Stimulated activated CD8-positive, alpha-beta memory T cell treated with anti-CD3 and anti-CD28 coated beads, Interleukin-4, amount 100 ng/mL, for 4 hours (primary cell): ENCODE measurements at places on chromosomes 4 and X.

GRCh38 chrX:112066813-112067212, 15.8 kb downstream of the TRPC5 start:
- no peak for DNase-seq

DNA sequence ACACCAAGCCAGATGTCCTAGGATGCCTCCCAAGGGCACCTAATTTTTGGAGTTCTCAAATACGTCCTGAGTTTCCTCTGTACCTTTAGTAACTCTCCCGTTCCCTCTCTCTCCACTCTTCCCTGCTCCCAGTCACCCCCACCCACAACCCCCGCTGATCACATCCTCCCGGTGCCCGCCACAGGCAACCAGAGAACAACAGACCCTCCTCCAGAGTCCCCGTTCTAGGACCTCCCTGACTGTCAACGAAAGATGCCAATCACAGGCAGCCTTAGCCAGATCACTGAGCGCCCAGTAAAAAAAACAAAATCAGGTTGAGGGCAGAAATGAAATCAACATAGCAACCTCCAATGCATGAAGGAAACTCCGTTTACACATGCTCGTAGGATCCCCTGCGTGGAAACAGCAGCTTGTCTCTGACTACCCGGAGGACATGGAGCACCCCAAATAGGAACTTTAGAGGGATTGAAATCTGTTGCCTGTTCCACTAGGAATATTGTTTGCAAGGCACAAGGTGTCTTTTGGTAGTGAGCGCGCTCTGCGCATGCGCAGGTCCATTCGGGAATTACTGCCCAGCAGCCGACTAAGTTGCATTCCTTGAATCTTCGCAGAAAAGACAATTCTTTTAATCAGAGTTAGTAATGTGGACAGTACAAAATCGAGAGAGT, at the start of gene GABRB1:
Gene GABRB1, plus strand, starts transcription at position 557 of the 668 bp plus-strand sequence.
- no peak for DNase-seq

DNA sequence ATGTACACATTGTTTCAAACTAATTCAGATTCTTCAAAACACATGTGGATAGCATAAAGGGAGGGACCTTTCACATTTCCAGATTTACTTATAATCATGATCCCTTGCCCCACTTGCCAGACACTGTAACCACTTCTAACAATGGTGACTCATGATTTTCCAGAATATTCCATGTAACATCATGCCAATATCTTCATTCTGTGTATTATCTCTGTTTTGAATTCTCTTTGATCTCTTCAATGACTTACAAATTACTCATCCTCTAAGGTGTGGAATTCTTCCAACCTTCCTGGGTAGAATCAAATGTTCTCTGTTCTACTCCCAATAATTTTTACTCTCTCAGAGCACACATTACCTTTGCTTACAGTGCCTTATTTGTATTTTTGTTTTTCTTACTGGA, 517.1 kb downstream of the PCDH7 start:
- DNase-seq: no peak

DNA sequence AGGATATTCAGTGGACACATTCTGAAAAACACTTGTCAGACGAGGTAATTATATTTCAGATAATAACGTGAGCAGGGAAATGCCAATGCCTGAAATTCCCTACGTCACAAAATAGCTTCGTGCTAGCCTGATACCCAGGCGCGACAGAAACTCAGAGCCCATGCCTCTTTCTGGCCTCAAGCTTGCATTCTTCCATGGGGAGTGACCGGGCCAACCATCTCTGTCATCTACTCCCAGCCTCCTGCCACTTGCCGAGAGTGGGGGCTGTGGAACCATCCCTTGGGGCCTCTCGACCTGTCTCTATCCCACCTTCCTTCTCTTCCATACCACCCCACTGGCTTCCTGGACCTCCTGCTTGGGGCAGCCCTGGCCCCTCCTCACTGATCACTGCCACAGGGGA, 34.5 kb upstream of the CDKN2AIP start:
- DNase-seq: no peak
